HCT116 (cell line): ENCODE measurements at places on chromosomes 16 and 17.

GRCh38 chr17:21528031-21528695 is 152.0 kb downstream of the KCNJ12 start:
- DNase-seq, result no peak

- DNase-seq, result no peak
Observed at GRCh38 chr16:68851601-68852000, 8.3 kb downstream of the TANGO6 start.

GRCh38 chr17:83014940-83015910 is 64.2 kb upstream of the METRNL start:
- DNase-seq, result no peak

- no peak for DNase-seq
Observed at GRCh38 chr17:1588821-1589585, 26.4 kb upstream of the PITPNA start.

GRCh38 chr17:68184141-68184571 is 63.7 kb upstream of the AMZ2 start:
- no peak for DNase-seq

DNA sequence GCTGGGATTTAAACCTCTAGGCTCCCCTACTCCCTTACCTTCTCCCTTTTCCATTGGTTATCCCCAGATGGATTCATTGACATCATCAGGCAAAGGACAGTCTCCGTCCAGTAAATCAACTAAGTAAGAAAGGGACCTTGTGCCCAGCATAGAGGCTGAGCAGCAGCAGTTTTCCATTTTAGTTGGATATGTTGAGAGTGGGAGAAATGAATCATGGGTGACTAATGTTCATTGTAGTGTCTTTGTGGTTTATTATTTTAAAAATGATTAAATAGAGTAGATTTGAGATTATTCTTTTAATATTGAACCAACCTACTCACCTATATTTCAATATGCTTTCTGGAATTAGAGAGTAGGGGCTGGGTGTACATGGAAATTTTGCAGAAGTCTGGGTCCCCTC is 99.4 kb upstream of the CACNG3 start:
- DNase-seq, result no peak

GRCh38 chr16:88978608-88979346 is 1.8 kb upstream of the CBFA2T3 start:
- no peak for DNase-seq

DNA sequence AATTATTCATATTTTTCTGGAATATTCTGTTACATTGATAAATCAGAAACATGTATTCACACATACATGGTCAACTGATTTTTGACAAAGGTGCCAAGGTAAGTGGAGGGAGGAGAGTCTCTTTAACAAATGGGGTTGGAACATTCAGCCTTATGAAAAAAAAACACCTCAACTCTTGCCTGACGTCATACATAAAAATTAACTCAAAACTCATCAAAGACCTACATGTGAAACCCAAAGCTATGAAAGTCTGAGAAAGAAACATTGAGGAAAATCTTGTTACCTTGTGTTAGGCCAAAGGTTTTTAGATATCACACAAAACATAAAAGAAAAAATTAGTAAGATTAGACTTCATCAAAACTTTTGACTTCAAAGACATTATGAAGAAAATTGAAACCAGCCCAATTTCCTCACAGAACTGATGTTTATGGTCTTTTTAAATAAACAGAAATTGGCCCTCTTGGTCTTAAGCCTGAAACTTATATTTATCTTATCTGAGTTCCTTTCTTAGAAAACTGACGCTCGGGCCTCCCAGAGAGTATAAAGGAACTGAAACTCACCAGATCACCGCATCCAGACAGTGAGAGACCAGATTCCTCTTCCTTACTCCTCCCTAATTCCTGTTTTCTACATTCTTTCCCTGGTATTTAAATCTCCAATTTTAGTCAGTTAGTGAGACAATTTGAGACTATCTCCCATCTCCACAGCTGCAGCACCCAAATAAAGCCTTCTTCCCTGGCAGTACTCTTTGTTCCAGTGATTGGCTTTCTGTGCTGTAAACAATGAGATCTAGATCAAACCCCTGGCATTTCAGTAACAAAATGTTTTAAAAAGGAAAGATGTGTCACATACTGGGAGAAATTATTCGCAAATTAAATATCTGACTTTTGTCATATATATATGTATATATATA is 4.0 kb downstream of the HYDIN start:
- no peak for DNase-seq

DNA sequence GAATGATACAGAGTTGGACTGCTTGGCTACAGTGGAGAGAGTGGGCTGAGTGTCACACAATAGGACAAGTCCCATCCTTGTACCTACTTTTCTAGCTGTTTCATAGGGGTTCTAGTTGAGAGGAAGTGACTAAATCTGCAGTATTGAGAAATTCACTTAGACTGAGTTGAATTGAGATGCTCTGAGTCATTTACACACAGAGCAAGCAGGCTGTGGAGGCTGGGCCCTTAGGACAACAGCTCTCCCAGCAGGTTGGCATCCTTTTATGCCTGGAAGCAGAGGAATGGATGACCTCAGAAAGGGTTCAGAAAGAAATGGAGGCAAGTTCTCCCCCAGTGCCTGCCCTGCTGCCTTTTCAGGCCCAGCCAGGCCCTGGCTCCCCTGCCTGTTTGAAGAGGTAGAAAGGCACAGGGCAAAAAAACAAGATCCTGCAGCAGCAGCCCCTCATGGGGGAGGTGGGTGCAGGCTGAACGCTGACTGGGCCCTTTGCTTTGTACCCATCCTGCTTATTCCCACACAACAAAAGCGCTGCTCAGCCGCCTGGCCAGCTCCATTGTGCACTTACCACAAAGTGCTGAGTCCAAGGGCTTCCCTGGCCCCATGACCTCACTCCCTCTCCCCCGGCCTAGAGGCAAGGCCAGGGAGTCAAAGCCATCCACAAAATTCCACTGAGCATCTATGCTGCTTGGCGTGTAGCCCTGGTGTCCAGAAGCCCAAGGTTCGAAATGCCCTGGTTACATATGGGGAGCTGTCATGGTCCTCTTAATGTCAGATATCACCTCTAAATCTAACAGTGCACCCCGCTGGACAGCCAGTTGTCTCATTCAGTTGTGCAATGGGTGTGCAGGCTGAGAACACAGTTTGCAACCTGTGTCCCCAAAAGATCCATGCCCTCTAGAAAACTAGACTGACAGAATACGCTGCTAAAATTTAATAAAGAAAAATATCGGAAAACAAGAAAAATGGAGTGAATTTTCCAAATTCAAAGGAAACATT is 5.4 kb upstream of the CRYBA1 start:
- DNase-seq, result peak; percentile 74

- DNase-seq, result no peak
Observed at GRCh38 chr17:44279666-44280391, 11.9 kb upstream of the SLC4A1 start.

DNA sequence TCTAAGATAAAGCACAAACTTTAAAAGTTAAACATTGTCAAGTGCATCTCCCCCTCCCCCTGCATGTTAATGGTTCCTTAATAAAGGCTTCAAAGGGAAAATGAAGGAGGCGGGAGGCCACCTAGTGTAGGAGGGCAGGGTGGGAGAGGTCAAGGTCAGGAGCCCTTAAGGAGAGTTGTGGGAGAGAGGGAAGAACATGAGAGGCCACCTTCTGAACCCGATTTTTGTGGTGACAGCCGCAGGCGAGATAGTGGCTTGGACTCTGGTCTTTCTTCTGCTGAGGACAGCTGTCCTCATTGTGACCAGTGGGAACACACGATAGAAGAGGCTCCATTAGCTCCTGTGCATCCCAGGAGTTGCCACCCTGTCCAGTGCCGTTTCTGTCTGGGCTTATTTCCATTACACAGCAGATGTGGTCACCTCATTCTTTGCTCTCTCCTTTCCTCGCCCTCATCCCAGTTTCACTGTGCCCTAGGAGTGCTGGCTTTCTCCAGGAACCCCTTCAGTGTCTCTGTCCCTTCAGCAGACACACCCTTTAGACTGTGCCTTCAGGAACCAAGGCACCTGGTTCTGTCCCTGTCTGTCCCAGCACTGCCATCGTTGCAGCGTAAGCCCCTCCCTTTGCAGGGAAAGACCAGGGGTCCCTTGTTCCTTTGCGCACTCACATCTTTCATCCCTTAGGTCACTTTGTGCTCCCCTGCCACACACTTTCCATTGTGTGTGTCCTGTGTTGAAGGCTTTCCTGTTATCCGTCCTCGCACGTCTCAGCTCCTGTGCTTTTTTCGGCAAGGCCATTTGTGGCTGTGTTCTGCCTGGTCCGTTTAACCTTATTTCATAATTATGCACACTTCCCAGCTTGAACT is 7.5 kb downstream of the SEC14L1 start:
- DNase-seq, result no peak

GRCh38 chr17:48427598-48427997 is 2.4 kb downstream of the SKAP1 start:
- DNase-seq, result no peak

- DNase-seq, result no peak
Observed at GRCh38 chr16:53576210-53576609, 73.2 kb upstream of the AKTIP start.

DNA sequence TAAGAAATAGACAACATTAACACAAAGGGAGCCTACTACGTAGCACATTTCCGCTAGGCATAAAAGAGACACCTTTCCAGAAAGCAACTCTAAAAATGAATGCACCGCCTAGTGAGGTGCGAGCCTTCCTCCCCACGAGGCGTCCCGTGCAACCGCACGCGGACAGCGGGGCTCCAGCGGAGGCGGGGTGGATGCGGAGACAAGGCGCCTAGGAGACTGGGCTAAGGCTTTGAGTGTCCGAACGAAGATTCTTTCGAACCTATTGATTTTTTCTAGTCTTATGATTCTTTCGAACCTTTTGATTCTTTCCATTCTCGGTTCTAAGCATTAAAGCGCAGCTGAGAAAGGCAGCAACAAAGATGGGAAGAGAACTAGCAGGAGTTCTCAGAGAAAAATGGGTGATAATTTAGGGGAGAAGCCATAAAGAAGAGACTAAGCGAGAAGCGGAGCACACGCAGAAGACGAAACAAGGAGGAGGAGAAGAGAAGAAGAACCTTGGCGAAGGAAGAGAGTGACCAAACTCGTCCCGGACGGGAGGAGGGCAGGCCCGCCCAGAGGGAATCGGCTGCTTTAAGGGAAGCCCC is 394 bp upstream of the CPD start:
- DNase-seq, result no peak

GRCh38 chr17:77681861-77682260 is 276.6 kb upstream of the TNRC6C start:
- no peak for DNase-seq

DNA sequence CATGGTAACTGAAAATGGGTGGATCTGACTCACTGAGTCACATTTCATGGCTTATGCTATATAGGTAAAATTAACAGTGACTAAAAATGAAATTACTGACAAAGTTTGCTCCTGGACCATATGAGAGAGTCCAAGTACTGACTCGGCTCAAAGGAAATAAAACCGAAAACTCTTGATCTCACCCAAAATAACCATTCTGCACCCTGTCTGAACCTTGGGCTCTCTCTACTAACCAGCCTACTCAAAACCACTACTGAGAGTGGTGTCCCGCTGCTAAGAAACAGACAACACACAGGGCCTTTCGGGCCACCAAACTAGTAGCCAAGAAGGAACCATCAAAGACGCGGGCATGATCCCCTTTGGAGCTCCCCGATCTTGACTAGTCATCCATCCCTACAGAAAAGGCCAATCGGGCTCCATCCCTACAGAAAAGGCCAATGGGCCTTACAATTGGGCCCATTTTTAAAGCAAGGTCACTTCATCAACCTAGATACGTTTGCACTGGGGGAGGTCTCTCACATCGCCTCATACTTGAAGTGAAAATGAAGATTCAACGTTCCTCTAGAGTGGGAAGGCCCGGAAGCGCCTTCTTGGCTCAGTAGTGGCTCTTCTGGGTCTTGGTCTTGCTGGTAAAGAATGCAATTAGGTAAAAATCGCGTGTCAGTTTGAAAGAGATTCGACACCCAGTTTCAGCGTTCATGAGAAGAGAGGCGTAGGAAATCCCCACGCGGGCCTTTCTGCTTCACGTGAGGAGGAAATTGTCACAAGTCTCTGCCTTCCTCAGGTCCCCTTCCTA is 720 bp upstream of the ZPBP2 start:
- no peak for DNase-seq

- DNase-seq, result no peak
Observed at GRCh38 chr16:82638095-82638798, 11.5 kb downstream of the CDH13 start.

GRCh38 chr16:22252317-22252716 is 44.9 kb upstream of the POLR3E start:
- no peak for DNase-seq

DNA sequence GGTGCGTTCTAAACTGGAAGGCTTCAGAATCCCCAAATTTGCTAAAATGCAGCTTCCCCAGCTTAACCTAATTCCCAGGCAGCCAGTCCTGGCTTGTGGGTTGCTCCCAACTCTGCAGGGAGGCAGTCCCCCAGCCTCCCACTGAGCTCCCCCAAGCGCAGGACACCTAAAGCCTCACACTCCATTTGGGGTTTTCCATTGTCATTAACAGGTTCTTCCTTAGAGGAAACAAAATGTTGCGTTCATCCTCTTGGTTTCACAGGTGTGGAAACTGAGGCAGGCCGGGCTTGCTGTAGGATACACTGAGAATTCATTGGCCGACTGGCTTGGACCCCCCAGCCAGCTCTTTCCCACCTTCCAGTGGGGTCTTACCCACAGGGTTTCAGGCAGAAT is 2.3 kb upstream of the TAC4 start:
- no peak for DNase-seq

GRCh38 chr16:12771341-12771798 is 32.3 kb downstream of the CPPED1 start:
- no peak for DNase-seq

DNA sequence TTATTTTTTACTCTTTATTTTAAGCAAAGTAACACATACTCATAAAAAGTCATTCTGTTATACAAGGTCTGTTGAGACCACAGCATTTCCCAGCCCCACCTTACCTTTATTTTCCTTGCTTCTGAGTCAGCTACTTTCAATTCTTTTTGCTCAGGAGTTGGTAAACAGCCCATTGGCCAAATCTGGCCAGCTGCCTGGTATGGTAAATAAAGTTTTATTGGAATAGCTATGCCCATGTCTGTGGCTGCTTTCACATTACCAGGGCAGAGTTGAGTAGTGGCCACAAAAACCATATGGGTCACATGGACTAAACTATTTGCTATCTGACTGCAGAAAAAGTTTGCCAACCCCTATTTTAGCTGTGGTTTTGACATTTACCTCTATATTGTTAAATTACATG is 3.4 kb upstream of the NSRP1 start:
- DNase-seq, result no peak

DNA sequence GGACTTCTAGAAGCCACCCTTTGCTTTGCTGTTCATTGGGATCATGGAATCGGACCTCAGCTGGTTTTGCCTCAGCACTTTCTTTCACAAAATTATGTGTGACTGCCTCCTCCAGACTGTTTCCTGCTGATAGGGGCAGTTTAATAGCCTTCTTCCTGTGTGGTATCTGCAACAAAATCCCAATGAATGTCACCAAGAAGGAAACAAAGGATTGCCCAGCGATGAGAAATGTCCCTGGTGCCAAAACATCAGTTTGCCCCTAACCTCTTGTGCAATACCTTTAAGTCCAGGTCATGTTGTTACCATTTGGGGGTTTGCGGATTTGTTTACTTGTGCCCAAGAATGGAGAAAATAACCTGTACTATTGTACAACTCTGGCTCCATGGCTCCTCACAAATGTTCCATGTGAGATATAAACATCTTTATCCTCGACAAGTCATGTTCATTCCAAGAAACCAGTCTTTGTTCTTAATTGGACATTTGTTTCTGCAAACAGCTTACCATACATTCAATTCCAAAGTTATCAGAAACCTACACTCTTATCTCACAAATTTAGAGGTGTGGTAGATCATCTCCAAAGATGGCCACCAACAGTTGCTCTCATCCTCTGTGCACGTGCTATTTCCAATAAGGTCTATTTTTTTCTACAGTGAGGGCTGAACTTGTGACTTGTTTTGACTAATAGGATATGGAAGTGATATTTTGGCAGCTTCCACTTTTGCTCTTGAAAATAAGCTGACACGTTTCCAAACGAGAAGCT is 14.8 kb downstream of the TAC4 start:
- DNase-seq, result no peak
